ENCODE measurements at places on chromosomes 6 and 20.
A peak's percentile ranks its signal among the peaks of the same experiment; 100 is the strongest.

GRCh38 chr6:44653761-44654218 is 266.3 kb downstream of the CDC5L start:
- DNase-seq = no peak

DNA sequence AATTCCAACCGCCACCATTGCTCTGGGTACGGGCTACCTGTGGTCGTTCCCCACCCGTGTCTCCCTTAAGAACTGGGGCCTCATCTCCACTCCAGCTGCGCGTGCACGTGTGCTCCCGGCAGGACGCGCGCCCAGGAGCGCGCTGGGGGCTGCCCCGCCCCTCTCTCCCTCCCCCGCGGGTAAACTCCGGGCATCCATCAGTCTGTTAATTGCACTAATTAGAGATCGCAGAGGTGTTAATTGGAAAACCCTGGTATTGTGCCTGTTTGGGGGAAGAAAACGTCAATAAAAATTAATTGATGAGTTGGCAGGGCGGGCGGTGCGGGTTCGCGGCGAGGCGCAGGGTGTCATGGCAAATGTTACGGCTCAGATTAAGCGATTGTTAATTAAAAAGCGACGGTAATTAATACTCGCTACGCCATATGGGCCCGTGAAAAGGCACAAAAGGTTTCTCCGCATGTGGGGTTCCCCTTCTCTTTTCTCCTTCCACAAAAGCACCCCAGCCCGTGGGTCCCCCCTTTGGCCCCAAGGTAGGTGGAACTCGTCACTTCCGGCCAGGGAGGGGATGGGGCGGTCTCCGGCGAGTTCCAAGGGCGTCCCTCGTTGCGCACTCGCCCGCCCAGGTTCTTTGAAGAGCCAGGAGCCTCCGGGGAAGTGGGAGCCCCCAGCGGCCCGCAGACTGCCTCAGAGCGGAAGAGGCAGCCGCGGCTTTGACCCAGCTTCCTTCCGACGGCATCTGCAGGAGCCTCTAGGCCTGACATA is 14.4 kb downstream of the FOXP4 start:
- DNase-seq = peak; percentile 67

- no peak for DNase-seq
Measured at GRCh38 chr6:169296170-169296569, 42.5 kb upstream of the THBS2 start.

DNA sequence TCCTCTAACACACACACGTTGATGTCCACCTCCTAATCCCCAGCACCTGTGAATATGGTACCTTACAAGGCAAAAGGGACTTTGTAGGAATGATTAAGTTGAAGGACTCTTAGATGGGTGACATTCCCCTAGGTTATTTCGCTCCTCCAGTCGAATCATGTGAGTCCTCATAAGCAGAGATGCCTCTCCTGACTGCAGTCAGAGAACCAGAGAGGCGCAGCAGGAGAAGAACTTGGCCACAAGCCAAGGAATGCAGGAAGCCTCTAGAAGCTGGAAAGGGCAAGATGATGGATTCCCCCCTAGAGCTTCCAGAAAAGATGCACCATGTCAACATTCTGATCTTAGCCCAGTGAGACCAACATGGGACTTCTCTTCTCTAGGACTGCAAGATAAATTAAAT is 133.1 kb upstream of the PTPRT start:
- DNase-seq = no peak

DNA sequence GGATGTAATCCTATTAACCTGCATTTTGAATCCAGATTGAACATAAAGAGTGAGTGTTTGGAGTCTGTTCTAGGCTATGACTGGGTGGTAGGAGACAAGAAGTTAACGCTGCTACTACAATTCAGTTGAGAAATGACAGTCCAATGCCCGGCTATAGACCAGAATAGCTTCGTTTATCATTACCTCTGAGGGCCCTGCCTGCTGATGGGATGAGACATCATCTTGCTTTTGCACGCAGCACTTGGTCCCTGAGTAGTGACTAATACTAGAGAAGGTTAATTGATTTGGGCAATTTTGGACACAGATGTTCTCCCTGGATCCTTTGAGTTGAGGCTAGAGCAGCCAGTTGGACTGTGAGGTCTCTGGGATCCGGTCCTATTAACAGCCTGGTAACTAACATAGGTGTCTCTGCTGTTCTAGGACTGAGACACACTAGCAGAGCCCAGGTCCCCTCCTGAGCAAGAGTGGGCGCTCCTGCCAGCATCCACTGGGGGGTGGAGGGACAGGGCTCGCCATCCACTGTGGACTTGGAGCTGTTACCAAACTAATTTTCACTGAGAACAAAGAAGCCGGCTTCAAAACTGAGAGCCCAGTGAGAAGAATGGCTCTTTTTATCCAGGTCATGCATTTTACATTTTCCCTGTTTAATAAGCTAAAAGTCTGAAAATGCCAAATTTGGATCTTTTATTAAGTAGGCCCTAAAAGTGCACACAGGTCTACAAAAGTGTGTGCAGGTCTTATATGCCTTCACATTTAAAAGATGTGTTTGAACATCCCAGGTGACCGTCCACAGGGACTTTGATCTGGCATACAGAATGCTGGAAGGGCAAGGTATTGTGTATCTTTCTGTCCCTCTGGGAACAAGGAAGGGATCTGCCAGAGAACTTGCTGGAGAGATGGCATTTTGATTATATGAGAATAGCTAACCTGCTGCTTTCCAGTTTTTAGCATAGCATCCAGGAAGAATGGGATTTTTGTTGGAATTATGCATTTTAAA is 212.5 kb downstream of the CDH4 start:
- no peak for DNase-seq

- no peak for DNase-seq
Measured at GRCh38 chr6:15907914-15908518, 220.9 kb upstream of the MYLIP start.
